ENCODE measurements at places on chromosomes 2 and 18.

GRCh38 chr2:33804155-33804554 lies 205.1 kb upstream of the FAM98A start:
- no peak for DNase-seq

- no peak for DNase-seq
These were observed 328.9 kb downstream of the TDRD15 start for GRCh38 chr2:21452678-21453077.

- no peak for DNase-seq
These were observed 298.9 kb upstream of the TRIB2 start for GRCh38 chr2:12417786-12418185.

- DNase-seq = peak; percentile 32
These were observed 299.4 kb downstream of the AGAP1 start for GRCh38 chr2:235793163-235793752.

DNA sequence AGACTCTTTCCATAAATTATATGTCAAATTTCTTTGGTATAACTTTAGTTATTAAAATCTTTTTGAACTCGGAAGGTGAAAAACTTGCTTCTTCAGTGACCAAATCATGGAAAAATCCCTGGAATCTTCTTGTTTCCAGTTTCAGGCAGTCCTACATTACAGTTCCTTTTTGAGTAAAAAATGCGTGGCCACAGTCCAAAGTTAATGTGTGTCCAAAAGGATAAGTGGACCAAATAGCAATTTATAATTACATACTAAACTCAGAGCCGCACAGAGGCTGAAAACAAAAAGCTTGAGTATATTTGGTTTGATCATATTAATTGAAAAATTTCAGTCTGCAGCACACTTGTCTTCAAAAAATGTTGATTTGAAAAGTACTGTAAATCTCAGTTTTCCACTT lies 28.4 kb upstream of the DYNC2LI1 start:
- DNase-seq = no peak

DNA sequence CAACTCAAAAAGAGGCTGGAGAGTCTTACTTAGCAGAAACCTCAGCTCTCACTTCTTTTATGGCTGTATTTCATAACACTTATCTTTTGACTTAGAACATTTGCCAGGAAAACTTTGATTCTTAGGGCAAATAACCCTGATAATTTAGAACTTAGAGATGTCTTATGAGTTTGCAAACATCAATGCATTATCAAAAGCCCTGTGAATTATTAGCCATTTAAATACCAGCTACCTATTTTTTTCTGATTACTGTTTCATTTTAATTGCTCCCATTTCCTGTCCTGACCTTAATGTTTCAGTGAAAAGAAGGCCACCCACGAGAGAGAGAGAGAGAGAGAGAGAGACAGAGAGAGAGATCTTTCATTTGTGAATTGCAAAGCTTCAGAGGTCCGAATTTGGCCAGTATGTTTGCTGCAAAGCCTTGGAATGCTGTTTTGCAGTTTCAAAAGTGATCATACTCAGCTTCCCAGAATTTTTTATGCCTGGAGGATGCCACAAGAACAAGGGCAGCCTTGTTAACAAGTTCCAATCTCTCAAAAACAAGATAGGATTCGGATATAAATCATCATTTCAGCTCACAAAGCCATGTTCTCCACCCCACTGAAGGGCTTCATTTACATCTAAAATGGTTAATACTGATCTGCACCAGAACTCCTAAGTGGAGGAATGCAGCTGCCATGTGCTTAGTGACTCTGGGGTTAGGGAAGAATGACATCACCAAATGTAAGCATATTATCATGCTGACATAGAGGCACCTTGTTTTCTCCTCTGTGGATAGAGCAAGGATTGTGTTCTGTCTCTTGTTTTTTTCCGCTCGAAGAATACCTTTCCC lies 478.2 kb downstream of the ARHGAP15 start:
- DNase-seq = no peak

GRCh38 chr18:5510135-5510846 lies 33.5 kb downstream of the EPB41L3 start:
- DNase-seq = peak; percentile 10

GRCh38 chr2:191713837-191714236 lies 35.9 kb downstream of the NABP1 start:
- no peak for DNase-seq

DNA sequence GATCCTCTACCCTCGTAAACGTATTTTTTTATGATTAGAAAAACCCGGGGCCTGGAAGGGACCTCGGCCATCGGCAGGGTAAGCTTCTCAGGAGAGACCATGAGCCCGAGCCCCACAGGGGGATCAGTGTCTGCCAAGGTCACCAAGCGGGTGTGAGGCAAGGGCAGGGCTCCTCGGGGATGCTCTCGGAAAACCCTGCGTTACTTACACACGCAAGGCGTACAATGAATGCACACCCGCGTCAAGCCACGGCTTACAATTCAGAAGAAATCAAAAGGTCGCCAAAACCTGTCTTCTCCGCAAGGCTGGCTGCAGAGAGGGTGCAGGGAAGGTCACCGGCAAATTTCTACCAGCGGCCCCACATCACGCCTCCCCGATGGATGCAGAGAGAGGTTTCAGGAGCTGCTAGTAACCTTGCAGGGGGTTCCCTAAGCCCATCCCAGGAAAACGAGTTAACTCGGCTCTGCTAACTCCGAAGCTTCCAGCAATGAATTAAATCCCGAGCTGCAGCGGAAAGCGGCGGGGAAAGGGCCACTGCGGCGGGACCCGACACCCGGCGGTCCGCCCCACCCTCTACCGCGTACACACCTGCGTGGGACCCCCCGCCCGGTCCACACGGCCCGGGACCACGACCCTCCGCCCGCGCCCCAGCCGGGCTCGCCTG lies 638 bp downstream of the ST3GAL5 start:
- no peak for DNase-seq

DNA sequence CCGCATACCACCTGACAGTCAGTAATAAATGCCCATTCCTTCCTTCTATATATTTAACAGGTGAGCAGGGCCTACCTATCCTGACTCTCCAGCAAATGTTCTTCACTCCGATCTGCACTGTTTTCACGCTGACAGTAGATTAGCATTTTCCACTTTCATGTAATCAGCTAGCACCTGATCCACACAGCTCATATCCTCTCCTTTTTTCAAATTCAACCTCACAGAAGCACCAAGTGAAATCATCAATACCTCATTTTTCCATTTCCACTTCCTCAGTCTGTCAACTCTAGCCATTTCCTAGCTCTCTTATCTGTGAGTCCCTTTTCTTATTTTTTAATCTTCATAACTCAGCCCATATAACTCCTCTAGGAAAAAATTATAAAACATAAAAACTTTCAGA lies 402.8 kb downstream of the ZEB2 start:
- DNase-seq = no peak

DNA sequence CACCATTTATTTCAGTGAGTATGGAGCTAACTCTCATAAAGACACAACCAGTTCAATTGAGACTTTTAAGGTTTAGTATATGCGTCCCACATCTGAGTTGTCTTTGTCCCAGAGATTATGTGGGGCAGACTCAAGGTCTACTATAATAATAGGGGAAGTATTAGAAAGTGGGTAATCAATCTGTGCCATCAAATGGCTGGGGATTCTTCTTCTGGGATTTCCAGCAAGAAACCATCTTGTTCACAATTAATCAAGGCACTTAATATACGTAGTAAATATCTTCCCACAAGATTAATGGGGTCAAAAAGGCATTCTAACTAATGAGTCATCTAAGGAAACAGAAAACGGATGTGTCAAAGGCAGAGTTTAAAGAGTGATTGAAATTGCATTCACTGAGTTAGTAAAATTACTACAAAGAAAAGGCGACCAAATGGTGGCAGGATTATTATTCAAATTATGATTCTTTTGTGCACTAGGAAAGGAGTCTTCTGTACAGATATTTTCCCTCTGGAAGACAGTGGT lies 179.8 kb upstream of the REG3G start:
- DNase-seq = no peak

- peak; percentile 68 for DNase-seq
These were observed 281.0 kb downstream of the PRKCE start for GRCh38 chr2:45932278-45932975.

DNA sequence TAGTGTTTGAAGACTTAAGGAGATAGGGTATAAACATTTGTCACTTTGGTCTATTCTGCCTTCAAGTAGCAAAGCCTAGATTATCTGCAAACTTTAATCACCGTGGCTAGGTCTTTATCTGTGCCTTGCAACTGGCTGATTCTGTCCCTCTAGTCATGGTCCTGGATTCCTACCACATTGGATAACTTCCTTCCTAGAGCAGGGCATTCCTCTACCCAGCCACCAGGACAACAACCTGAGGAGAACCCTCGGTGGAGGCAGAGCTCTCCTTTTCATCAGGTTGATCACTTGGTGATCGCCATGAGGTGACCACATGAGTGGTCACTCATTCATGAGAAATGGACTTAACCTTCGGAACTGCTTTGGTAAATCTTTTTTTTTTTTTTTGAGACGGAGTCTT lies 25.3 kb upstream of the PTPRM start:
- DNase-seq = no peak

- DNase-seq = no peak
These were observed 34.1 kb upstream of the CTAGE1 start for GRCh38 chr18:22451796-22452195.

GRCh38 chr2:128491692-128492244 lies 173.1 kb upstream of the HS6ST1 start:
- DNase-seq = no peak

- no peak for DNase-seq
These were observed 37.1 kb downstream of the ANO7 start for GRCh38 chr2:241225545-241225944.

GRCh38 chr2:22734373-22735045 lies 650.5 kb upstream of the KLHL29 start:
- DNase-seq = no peak

- no peak for DNase-seq
These were observed 51.3 kb downstream of the ZAP70 start for GRCh38 chr2:97764559-97765263.

GRCh38 chr2:215002500-215002899 lies 135.9 kb downstream of the ABCA12 start:
- DNase-seq = no peak

GRCh38 chr2:208407667-208408066 lies 1.1 kb downstream of the PTH2R start:
- DNase-seq = no peak

GRCh38 chr2:144579556-144579955 lies 59.6 kb upstream of the ZEB2 start:
- DNase-seq = no peak

GRCh38 chr18:26356045-26356785 lies 130.0 kb downstream of the TAF4B start:
- no peak for DNase-seq

DNA sequence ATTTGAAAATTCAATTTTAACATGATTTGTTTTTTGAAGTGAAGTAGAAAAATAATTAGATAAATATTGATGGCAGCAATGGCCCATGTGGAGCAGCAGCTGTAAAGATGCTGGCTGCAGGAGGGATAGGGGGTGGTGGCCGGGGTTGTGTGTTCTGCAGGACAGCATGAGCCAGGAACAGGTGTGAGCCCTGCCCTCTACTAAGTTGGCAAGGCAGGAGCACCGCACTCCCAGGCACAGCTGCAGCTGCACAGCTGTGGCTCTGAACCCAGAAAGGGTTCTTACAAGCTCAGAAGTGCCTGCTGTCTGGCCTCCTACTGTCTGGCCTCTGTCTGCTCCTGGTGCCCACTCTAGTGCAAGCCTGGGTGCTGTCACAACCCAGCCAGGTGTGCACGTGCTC lies 10.0 kb upstream of the DUSP19 start:
- DNase-seq = no peak

- DNase-seq = no peak
These were observed 3.5 kb downstream of the PPP3R1 start for GRCh38 chr2:68248806-68249205.

DNA sequence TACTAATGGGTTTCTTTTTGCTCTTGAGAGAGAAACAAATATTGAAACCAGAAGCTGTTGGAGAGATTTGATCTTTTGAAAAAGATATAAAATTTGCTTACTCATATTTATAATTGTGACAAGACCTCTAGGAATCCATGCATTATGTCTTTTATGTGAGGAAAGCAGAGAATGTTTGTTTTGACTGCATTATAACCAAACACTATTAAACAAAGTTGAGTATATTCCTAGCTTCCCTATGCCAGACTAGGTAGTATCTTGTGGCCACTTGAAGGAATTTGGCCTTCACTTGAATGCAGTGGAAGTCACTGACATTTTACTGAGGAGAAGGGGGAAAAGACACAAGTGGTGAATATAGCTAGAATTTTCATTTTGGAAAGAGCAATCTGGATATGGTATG lies 521.8 kb upstream of the ZEB2 start:
- DNase-seq = no peak

- DNase-seq = peak; percentile 62
These were observed 30.6 kb upstream of the CYP1B1 start for GRCh38 chr2:38106405-38107094.

DNA sequence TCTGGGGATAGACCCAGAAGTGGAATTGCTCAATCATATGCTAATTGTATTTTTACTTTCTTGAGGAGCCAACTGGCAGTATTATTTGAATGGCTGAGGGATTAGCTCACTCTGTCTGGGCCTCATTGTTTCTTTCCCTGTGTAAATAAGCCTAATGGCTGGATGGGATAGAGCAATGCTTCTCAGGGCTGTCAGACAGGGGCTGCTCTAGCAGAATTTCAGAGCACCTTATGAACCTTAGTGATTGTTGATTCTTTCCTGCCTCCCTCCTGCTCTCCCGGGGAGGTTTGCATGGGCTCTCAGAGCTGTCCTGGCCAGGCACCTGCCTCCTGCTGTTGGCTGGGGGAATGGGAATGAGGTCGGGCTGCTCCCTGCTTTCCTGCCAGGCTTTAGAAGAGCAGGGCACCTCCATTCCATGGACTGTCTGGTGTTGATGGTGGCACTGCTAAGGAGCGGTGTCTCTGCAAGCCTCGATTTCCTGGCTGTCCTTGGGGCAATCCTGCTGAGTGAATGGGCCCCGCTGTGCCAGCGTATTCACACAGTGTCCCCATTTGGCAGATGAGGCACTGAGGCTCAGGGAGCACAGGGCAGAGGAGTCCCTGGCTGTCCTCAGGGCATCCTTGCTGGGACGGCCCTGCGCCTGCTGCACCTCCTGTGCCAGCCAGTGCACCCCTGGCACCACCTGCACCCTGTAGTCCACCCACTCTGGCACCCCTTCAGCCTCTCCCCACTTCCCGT lies 468.2 kb upstream of the HS6ST1 start:
- DNase-seq = no peak

GRCh38 chr2:108278631-108279030 lies 10.1 kb upstream of the SULT1C2 start:
- DNase-seq = no peak

GRCh38 chr2:134669731-134670669 lies 48.8 kb downstream of the TMEM163 start:
- DNase-seq = no peak

GRCh38 chr2:43241558-43241957 lies 15.2 kb upstream of the ZFP36L2 start:
- no peak for DNase-seq

DNA sequence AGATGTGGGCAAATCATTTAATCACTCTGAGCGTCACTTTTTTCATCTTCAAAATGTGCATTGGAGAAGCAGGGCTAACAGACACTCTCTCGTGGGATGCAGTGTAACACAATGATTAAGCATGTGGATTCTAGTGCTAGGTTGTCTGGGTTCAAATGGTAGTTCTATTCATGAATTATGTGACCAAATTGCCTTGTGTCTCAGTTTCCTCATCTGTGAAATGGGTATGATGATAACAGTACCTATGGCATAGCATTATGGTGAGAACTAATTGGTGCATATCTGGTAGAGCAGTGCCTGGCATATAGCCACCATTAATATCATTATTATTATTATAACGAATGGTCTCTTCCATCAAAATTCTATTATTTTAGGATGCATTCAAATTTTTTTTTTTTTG lies 142.4 kb upstream of the SIX3 start:
- no peak for DNase-seq

Data from foreskin keratinocyte (primary cell).